Karpas-422 (cell line): ENCODE measurements at places on chromosomes 1 and 21. TPM values are rescaled to one million over a fixed set of nuclear protein-coding genes. Genes with fewer than 3 reads are reported as not detected.

DNA sequence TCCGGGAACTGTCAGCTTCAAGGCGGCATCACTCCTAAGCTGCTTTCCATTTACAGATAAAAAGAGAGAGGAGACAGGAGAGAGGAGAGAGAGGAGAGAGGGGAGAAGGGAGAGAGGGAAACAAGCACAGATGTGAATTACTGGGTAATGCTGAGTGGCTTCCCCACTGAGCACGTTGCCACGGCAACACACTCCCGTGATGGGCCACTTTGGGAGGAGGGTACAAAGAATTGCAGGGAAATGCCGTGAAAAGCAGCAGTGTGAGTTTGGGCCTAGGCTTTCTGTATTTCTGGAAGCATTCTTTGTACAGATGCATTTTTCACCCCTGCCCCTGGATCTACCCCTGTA, 128.0 kb upstream of the IRF2BP2 start:
- no peak overlapping the region for H3K4me3 ChIP-seq
- DNase-seq, result no peak
- no peaks in the 10 kb centered on the region for H3K4me1 ChIP-seq
- no peak overlapping the region for H3K27ac ChIP-seq

- no peaks in the 10 kb centered on the region for H3K27me3 ChIP-seq
- H3K4me3 ChIP-seq, result no peak overlapping the region
- DNase-seq, result no peak
- peaks cover 11% of the 10 kb centered on the region for H3K4me1 ChIP-seq
- peaks cover 58% of the 10 kb centered on the region for H3K36me3 ChIP-seq
Observed at GRCh38 chr1:154599658-154600057, 8.3 kb downstream of the ADAR start.

DNA sequence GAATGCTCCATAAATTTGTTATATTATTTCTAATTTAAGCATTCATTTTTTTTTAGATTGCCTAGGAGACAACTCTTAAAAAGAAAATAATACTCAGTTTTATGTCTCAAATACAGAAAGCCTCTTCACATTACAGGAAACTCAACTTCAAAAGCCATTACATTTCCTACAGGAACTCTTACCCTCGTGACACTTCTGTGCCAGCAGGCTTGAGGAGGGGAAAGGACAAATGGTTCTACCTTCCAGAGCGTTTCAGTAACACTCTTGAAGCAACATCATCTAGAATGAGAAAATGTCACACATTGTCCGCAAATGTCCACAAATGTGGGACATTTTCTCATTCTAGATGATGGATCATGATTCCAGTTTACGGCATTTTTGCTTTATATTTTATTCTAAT, 51.7 kb downstream of the PTPN14 start:
- no peak overlapping the region for H3K4me3 ChIP-seq
- no peaks in the 10 kb centered on the region for H3K36me3 ChIP-seq
- H3K4me1 ChIP-seq, result peaks cover 7% of the 10 kb centered on the region
- H3K27ac ChIP-seq, result no peak overlapping the region

DNA sequence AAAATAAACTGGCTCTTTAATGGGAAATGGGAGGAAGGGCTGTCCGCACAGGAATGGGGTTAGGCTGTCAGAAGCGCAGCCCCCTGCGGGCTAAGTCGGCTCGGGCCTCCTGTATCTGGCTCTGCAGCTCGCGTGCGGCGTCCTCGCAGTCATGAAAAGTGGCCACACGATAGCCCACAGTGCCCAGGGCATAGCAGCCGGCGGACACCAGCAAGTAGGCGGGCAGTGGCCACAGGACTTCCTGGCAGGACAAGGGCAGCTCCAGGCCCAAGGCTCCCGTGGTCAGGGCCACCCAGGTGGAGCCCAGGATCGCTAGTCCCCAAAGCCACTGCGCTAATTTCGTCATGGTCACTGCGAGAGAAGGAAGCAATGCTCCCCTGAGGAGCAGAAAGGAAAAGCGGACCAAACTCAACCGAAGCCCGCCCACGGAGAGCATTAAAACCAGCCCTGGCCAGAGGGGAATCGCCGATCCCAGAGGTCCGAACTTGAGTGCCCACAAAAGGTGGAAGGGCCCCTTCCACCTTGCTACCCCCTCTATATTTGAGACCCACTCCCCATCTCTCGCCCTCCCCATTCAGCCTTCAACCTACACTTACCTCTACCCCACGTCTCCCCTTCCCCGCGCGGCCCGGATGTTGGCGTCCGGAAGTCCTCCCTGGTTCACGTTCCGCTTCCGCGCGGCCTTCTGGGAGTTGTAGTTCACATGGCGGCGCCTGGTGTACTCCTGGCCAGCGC, at the start of gene DPM3:
Gene DPM3, minus strand, starts transcription at position 637 of the 735 bp plus-strand sequence. Its CDS starts 291 bp downstream, at position 346.
- H3K27ac ChIP-seq, result no peak within 1 kb of the TSS
- H3K4me3 ChIP-seq, result peak within 1 kb of the TSS; percentile 95
- H3K36me3 ChIP-seq, result peaks cover 4% of the 10 kb centered on the region; the same call in 1 of the 2 replicates
- H3K4me1 ChIP-seq, result peaks cover 32% of the 10 kb centered on the region

The ADCY10 gene
- 0.14 TPM in 1 of 2 replicates, not detected in the other for total RNA-seq

DNA sequence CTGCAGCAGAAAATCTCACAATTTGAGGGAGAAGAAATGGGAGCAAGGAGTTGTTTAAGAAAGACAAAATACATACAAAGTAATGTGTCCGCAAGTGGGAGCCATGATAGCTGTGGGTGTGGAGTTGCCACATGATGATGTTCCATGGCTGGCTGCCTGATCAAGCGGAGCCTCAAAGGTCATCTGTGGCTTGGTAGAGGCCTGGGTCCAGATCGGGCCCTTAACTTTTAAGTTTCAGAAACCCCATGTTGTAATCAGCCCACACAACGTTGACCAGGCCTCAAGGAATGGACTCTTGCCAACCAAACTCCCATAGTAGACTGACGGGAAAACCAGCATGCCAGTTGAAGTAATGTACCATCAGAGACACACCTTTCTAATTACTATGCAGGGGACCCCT, 64.7 kb upstream of the ANGPTL1 start:
- peaks cover 40% of the 10 kb centered on the region for H3K4me1 ChIP-seq
- H3K4me3 ChIP-seq, result no peak overlapping the region
- no peaks in the 10 kb centered on the region for H3K27me3 ChIP-seq
- H3K27ac ChIP-seq, result no peak overlapping the region
- no peak for DNase-seq
- H3K36me3 ChIP-seq, result peaks cover 6% of the 10 kb centered on the region; the same call in 1 of the 2 replicates

DNA sequence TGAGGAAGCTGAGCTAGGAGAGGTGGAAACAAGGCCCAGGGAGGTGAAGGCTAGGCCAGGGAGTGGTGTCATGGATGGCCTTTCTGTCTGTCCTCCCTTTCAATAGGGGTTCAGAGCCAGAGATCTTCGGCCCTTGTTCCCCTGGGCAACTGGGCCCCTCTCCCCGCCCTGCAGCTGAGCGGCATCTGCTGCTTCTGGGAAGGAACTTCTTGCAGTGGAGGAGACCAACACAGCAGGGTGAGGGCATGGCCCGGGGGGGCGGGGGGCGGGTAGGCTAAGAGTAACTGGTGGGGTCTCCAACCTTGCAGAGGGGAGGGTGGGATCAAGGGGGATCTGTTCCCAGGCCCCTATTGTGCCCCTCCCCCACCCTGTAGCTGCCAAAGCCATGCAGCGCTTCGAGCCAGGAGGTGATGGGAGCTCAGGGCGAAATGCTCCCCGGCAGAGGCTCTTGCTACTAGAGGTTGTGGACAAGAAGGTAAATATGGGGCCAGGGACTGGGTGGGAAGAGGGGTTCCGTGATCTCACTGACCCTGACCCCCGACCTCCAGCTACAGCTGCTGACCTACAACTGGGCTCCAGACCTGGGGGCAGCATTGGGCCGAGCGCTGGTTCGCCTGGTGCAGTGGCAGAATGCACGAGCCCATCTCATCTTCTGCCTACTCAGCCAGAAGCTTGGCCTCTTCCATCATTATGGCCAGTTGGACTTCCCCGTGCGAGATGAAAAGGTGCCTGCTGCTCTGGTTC, 11.7 kb downstream of the HYI start:
- no peaks in the 10 kb centered on the region for H3K4me1 ChIP-seq
- H3K27ac ChIP-seq, result no peak overlapping the region
- H3K4me3 ChIP-seq, result no peak overlapping the region
- H3K36me3 ChIP-seq, result 0 out of 2 replicates have a peak, but pooled peaks cover 2% of the 10 kb centered on the region

The RIMS3 gene
- 4.2 and 5.5 TPM in 2 replicates for total RNA-seq

- H3K4me3 ChIP-seq, result no peak overlapping the region
- no peak for DNase-seq
- no peaks in the 10 kb centered on the region for H3K4me1 ChIP-seq
- no peaks in the 10 kb centered on the region for H3K36me3 ChIP-seq
- H3K27me3 ChIP-seq, result no peaks in the 10 kb centered on the region
Observed at GRCh38 chr1:98881901-98882300, 122.8 kb downstream of the PLPPR5 start.

- H3K4me3 ChIP-seq, result peak overlapping the region; percentile 82
- H3K27ac ChIP-seq, result peak overlapping the region; percentile 96
- peak; percentile 69 for DNase-seq
- peaks cover 67% of the 10 kb centered on the region for H3K4me1 ChIP-seq
Observed at GRCh38 chr1:226733304-226733703, 5.8 kb downstream of the ITPKB start.

- no peaks in the 10 kb centered on the region for H3K27me3 ChIP-seq
- H3K4me3 ChIP-seq, result no peak overlapping the region
- H3K27ac ChIP-seq, result no peak overlapping the region
- no peaks in the 10 kb centered on the region for H3K4me1 ChIP-seq
- peak; percentile 36 for DNase-seq
- H3K36me3 ChIP-seq, result no peaks in the 10 kb centered on the region
Observed at GRCh38 chr21:37278199-37278598, 11.1 kb upstream of the VPS26C start.

The IKBKE gene
- 36.0 and 45.4 TPM in 2 replicates for total RNA-seq

GRCh38 chr1:184424157-184424556, 37.3 kb downstream of the C1orf21 start:
- DNase-seq, result no peak
- H3K4me1 ChIP-seq, result no peaks in the 10 kb centered on the region
- H3K4me3 ChIP-seq, result no peak overlapping the region
- H3K36me3 ChIP-seq, result no peaks in the 10 kb centered on the region
- H3K27ac ChIP-seq, result no peak overlapping the region
